ENCODE measurements at places on chromosomes 16 and 17.

DNA sequence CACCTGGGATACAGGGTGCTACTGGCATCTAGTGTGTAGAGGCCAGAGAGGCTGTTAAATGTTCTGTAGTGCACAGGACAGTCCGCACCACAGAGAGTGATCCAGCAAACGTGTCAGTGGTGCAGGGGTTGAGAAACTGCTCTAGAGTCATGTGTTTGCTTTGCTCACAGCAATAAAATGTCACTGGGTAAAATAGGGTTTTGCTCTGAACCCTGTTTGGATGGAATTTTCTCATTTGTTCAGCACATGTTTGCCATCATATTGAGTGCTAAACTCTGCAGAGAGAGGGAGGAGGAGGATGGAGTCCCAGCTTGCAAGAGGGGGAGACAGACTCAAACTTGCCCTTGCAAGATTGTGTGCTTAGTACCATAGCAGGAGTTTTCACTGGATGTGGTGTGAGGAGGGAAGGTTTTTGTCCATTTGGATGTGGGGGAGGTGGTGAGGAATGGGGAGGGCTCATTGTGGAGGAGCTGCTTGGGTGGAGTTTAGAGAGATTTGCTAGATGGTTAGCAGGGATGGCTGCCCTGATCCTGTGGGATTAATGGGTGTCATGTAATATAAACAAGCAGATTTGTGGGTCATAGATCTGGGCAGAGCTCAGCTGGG, 11.8 kb downstream of the PLCG2 start:
- no peak for DNase-seq

GRCh38 chr16:75394941-75395340, 38.4 kb downstream of the CFDP1 start:
- no peak for DNase-seq

DNA sequence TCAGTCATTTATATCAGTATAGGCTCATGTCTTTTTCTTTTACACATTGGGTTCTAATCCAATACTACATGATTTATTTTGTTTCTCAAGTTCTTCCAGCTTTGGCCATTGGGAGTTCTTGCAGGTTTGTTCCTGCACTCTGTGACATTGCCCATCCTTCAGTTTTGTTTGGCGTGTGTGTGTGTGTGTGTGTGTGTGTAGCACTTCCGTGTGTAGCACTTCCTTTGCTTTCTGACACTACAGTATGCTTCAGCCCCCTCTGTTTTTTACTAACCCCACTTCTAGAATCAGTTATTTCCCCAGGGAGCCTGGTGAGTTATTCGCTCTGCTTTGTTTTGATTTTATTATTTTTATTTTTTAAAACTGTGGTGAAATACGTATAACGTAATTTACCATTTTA, 75.6 kb upstream of the LGALS9 start:
- no peak for DNase-seq

DNA sequence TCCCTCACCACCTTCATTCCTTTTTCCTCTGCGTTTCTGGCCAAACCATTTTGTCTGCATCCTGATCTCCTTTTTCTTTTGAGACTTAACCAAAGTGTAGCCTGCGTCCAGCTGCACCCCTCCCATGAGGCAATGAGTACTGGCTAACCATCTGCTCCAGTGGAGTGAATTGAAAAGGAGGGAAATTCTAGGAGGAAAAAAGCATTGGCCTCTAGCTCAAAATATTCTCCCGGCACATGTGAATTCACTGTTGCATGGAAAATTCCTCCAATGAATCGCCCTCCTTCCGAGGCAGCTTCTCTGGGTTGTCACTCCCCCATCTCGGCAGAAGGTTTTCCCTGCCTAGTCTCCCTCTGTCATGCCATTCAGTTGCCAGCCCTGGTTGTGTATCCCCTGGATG, 5.6 kb downstream of the RAP1GAP2 start:
- DNase-seq, result no peak

DNA sequence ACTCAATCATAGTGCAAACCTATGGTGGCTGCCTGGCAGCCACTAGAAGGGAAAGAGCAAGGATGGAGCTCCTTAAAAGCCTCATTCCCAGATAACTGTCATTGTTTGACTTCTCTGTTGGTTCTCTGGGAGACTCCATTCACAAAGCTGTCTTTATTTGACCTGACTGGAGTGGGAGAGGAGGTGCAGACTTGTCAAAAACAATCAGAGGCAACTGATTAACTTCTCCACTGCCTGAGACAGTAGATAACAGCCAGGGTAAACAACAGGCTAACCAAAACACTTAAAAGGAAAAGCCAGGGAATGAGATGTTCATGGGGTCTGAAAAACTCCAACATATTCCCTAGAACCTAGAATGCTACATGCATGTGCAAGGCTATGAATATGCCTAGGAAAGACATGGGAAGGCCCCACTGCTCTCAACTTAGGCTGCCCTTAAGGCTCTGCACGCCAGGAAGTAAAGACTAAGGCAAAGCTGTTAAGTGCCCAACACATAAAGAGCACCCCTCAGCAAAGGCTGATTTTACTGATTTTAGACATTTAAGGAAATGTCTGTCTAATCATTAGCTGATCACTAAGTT, 82.0 kb downstream of the TTC19 start:
- DNase-seq, result no peak

- no peak for DNase-seq
These were observed 2.9 kb upstream of the NPIPB15 start for GRCh38 chr16:74372953-74373846.

- DNase-seq, result no peak
These were observed 39.7 kb downstream of the USP10 start for GRCh38 chr16:84739349-84740124.

All from right forelimb (tissue), 1 donor.